ENCODE measurements at places on chromosomes 2 and 18. TPM values are rescaled to one million over a fixed set of nuclear protein-coding genes. Genes with fewer than 3 reads are reported as not detected.

The LHCGR gene
- 0.73 TPM for total RNA-seq

DNA sequence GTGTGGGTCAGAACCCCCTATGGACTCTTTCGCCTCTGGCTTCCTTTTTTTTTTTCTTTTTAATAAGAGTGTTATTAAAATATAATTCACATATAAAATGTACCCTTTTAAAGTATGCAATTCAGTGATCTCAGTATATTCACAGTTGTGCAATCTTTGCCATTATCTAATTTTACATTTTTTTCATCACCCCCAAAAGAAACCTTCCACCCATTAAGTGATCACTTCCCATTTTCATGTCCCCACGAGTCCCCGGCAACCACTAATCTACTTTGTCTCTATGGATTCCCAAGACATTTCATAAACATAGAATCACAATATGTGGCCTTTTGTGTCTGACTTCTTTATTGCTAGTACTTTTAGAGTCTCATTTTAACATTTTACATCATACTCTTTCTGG, 38.7 kb upstream of the ANXA4 start:
- H3K27ac ChIP-seq, result no peak overlapping the region
- H3K4me1 ChIP-seq, result peaks cover 3% of the 10 kb centered on the region
- no peak overlapping the region for H3K4me3 ChIP-seq
- DNase-seq, result no peak

The SCG2 gene
- 0.77 TPM for total RNA-seq

DNA sequence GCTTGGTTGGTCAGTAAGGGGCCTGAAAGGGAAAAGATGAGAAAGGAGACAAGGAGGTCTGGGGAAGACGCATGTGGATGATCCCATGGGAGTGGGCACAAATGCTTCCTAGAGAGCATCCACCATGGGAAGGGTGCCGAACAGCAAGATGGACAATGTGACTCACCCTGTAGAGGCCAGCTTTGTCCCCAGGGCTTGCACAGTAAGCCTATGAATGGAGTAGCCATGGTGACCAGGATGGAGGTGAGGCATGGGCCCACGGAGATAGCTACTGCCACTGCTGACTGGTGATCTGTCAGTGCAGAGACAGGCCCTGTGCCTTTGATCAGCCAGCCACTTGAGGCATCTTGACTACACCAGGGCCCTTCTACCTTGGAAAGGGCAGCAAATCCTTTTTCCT, 172.6 kb downstream of the HAUS1 start:
- H3K27ac ChIP-seq, result no peak overlapping the region
- H3K4me3 ChIP-seq, result no peak overlapping the region
- no peaks in the 10 kb centered on the region for H3K36me3 ChIP-seq

GRCh38 chr2:1550658-1551316, 137.5 kb downstream of the TPO start:
- H3K27ac ChIP-seq, result no peak overlapping the region
- no peaks in the 10 kb centered on the region for H3K4me1 ChIP-seq
- no peak overlapping the region for H3K4me3 ChIP-seq
- no peaks in the 10 kb centered on the region for H3K36me3 ChIP-seq

DNA sequence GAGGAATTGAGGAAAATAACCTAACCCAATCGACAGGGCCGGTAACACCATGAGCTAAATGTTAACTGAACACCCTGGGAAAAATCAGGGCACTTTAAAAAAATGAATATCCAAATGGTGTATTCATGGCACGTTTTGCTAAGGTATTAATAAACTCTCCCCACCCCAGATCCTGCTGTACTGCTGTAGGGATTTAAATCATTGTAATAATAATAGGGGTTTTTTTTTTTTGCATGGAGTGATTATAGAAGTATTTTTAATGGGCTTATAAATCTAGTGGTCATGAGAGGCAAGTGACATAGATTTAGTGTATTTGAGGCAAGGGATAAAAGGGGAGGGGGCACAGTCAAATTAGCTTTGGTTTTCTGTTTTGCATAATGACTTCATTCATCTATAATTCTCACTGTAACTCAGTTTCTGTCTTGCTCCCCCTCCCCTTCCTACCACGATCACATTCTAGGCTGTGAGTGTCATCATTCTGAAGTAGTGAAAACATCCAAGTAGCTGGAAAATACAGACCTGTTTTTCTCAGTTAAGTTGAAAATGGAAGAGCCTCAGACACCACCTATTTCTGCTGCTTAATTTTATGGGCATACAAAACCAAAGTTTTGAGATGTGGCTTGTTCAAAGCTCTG, 18.2 kb upstream of the MGAT5 start:
- H3K36me3 ChIP-seq, result no peaks in the 10 kb centered on the region
- no peak overlapping the region for H3K27ac ChIP-seq
- no peaks in the 10 kb centered on the region for H3K4me1 ChIP-seq
- no peak overlapping the region for H3K4me3 ChIP-seq
- no peaks in the 10 kb centered on the region for H3K27me3 ChIP-seq
- no peak for DNase-seq

The UGT1A5 gene
- total RNA-seq, result not detected

DNA sequence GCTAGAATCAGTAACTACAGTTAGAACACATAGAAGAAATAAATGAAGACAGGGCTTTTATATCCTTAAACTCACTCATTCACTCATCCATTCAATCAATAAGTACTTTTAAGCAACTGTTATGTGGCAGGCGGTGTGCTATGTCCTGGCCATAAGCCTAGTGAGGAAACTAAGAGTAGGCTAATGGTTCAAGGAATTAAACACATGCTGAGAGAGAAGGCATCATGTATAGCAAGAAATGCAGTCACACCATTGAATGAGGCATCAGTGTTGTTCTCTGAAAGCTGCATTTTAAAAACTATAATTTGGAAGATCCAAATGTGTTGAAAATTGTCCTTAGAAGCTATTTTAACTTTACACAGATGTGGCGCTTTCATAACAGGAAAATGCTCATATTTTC, 86.5 kb upstream of the DTNA start:
- H3K27me3 ChIP-seq, result no peaks in the 10 kb centered on the region
- no peak for DNase-seq
- H3K36me3 ChIP-seq, result peaks cover 3% of the 10 kb centered on the region

GRCh38 chr2:105934467-105934866, 189.8 kb downstream of the NCK2 start:
- H3K27ac ChIP-seq, result no peak overlapping the region
- no peaks in the 10 kb centered on the region for H3K4me1 ChIP-seq
- no peaks in the 10 kb centered on the region for H3K27me3 ChIP-seq

The HOXD4 gene
- total RNA-seq, result not detected

DNA sequence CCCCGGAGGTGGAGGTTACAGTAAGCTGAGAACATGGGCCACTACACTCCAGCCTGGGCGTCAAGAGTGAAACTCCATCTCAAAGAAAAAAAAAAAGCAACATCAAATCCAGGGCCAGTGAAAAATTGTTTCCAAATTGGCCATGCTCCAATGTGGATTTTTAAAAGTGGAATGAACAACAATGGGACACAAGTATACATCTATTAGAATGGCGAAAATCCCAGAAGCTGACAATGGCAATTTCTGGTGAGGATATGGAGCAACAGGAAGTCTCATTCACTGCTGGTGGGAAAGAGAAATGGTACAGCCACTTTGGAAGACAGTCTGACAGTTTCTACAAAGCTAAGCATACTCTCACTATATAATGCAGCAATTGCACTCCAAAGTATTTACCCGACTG, 161.4 kb downstream of the UXS1 start:
- no peak overlapping the region for H3K4me3 ChIP-seq
- no peak for DNase-seq
- H3K27me3 ChIP-seq, result no peaks in the 10 kb centered on the region
- no peaks in the 10 kb centered on the region for H3K36me3 ChIP-seq
- H3K4me1 ChIP-seq, result no peaks in the 10 kb centered on the region

The DSC1 gene
- not detected for total RNA-seq

DNA sequence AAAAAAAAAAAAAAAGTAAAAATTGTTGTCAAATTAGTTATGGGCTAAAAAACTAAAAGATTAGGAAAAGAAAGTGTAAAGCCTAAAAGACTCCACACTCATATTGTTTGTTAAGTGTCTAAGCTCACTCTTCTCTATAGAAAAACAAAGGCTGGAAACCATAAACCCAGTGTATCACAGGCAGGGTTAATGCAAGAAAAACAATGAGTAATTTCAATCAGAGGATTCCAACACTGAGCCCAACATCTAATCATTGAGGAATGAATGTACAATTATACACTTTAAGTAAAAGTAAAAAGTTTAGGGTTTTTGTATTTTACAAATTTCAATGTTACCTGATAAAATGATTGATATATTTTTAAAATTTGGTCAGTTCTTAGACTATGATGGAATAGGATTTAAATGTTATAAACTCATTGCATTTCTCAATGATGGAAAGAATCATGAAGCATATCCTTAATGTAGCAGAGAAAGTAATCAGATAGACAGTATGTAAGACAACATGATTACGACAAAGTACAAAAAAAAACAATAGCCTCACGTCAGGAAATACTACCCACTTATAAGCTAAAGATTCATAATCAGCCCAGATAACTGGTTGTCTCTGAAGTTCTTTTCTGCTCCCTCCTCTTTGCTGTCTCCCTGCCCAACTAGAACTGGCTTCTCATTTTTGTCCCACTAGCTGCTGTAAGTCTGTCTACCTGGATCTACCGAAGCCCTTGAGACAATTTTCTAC, 44.5 kb upstream of the SP3 start:
- no peak for DNase-seq
- peaks cover 10% of the 10 kb centered on the region for H3K4me1 ChIP-seq
- H3K27me3 ChIP-seq, result 0 out of 2 replicates have a peak, but pooled peaks cover 3% of the 10 kb centered on the region
- H3K27ac ChIP-seq, result no peak overlapping the region
- no peaks in the 10 kb centered on the region for H3K36me3 ChIP-seq
- H3K4me3 ChIP-seq, result no peak overlapping the region

GRCh38 chr2:67719351-67719750, 322.2 kb downstream of the ETAA1 start:
- H3K4me3 ChIP-seq, result no peak overlapping the region
- no peaks in the 10 kb centered on the region for H3K27me3 ChIP-seq
- H3K36me3 ChIP-seq, result no peaks in the 10 kb centered on the region
- no peaks in the 10 kb centered on the region for H3K4me1 ChIP-seq
- no peak overlapping the region for H3K27ac ChIP-seq
- no peak for DNase-seq

The AMER3 gene
- 0.19 TPM for total RNA-seq

DNA sequence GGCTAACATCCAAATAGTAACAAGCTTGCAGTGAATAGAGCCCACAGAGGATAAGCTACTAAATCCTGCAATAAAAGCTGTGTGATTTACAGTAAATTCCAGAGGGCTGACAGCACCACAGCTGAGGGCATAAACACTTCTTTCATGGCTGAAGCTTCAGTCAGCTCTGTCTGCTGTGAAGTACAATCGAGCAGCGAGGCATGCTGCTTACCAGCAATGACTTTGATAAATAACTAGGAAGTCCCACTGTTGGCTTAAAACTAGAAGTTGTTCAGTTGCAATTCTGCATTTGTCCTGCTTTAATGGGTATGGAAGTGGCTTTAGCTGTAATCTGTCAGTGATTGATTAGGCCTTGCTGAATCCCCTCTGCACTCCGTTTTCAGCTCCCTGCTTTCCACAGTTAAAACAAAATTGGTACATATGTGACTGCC, 65.2 kb upstream of the FIGN start:
- H3K4me1 ChIP-seq, result no peaks in the 10 kb centered on the region
- no peak overlapping the region for H3K27ac ChIP-seq
- no peak for DNase-seq
- H3K4me3 ChIP-seq, result no peak overlapping the region
- H3K27me3 ChIP-seq, result no peaks in the 10 kb centered on the region

GRCh38 chr18:61893309-61893970, 633 bp upstream of the RNF152 start:
- peaks cover 18% of the 10 kb centered on the region for H3K27me3 ChIP-seq
- peaks cover 3% of the 10 kb centered on the region for H3K4me1 ChIP-seq
- no peak for DNase-seq
- H3K36me3 ChIP-seq, result no peaks in the 10 kb centered on the region
- no peak overlapping the region for H3K27ac ChIP-seq

DNA sequence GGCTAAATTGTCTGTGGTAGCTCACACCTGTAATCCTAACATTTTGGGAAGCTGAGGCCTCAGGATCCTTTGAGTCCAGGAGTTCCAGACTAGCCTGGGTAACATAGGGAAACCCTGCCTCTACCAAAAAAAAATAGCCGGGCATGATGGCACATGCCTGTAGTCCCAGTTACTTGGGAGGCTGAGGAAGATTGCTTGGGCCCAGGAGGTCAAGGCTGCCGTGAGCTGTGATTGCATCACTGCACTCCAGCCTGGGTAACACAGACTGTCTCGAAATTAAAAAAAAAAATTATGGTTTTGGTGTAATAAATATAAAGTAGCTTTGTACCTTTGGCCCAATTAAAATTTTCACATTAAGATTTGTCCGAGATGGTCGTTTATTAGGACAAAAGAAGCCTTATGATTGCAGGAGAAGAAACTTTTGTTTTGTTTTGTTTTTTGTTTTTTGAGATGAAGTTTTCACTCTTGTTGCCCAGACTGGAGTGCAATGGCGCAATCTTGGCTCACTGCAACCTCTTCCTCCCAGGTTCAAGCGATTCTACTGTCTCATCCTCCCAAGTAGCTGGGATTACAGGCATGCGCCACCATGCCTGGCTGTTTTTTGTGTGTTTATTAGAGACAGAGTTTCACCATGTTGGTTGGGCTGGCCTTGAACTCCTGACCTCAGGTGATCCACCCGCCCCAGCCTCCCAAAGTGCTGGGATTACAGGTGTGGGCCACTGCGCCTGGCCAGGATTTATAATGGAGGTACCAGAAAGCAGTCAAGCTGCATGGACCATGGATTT, 4.1 kb downstream of the MTA3 start:
- no peaks in the 10 kb centered on the region for H3K27me3 ChIP-seq
- H3K4me1 ChIP-seq, result peaks cover 6% of the 10 kb centered on the region
- no peak overlapping the region for H3K4me3 ChIP-seq
- no peak overlapping the region for H3K27ac ChIP-seq

The ESCO1 gene
- total RNA-seq, result 44.6 TPM

GRCh38 chr2:213284105-213285090, at the start of gene SPAG16:
TSS of gene SPAG16 (plus strand) at chr2:213284464.
- H3K27ac ChIP-seq, result peak within 1 kb of the TSS; percentile 71
- no peaks in the 10 kb centered on the region for H3K27me3 ChIP-seq
- H3K4me3 ChIP-seq, result peak within 1 kb of the TSS; percentile 89
- peak; percentile 97 for DNase-seq

DNA sequence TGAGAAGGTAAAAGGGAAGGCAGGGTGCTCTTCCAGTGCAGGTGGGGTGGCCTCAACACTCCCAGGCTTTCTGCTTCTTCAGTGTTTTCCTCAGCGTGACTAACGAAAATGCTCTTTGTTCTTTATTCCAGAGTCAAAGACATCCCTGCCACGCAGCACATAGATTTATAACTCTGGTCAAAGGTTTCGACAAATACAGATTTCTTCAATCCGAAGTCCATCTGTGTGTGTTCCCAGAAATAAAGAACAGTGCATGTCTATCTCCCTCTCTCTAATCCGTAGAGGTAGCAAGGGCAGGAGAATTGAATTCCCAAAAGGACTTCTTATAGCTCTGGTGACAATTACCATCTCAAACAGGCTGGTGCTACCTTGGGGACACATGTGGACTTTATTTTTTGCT, 26.4 kb upstream of the TDRD15 start:
- H3K4me1 ChIP-seq, result no peaks in the 10 kb centered on the region
- H3K27ac ChIP-seq, result no peak overlapping the region
- no peaks in the 10 kb centered on the region for H3K36me3 ChIP-seq
- no peak overlapping the region for H3K4me3 ChIP-seq
- H3K27me3 ChIP-seq, result no peaks in the 10 kb centered on the region

The KATNAL2 gene
- 15.2 TPM for total RNA-seq

The SH3BP4 gene
- total RNA-seq, result 39.4 TPM
